Progenitor cell of endocrine pancreas (in vitro differentiated cells): ENCODE measurements at places on chromosomes 3 and 15.

- no peak for DNase-seq
These were observed 712.7 kb upstream of the LMCD1 start for GRCh38 chr3:7788881-7789280.

DNA sequence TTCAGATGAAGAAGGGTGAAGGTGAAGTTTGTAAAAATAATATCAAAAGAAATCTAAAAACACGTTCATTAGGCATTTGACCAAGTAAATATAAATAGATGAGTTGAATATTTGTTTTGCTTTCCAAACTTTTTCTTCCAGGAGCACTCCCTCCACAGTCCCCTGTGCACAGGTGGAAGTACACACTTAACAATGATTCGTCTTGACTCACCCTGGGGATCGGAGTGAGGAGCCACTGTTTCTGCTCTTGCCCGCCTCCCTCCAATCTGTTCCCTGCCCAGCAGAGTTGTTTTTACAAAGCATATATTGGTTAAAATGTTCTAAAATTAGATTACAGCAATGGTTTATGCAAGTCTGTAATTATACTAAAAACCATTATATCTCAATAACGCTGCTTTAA is 175.1 kb downstream of the PTPRG start:
- DNase-seq: no peak

GRCh38 chr3:57559526-57559925 is 3.5 kb downstream of the PDE12 start:
- no peak for DNase-seq

GRCh38 chr3:108320746-108321350 is 24.5 kb downstream of the HHLA2 start:
- no peak for DNase-seq

DNA sequence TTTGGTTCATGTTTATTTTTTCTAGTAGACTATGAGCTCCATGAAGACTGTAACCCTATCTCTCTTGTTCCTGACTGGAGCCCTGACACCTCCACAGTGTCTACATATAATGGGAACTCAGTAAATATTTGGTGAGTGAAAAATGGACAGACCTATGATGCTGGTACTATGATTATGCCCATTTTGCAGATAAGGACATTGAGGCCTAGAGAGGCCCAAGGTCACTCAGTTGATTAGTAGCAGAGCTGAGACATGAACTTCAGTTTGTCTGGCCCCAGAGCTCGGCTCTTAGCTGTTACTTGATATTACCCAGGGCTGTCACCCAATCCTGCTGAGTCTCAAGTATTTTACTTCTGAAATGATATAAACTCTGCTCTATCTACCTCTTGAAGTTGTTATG is 5.5 kb downstream of the EFCAB12 start:
- no peak for DNase-seq

DNA sequence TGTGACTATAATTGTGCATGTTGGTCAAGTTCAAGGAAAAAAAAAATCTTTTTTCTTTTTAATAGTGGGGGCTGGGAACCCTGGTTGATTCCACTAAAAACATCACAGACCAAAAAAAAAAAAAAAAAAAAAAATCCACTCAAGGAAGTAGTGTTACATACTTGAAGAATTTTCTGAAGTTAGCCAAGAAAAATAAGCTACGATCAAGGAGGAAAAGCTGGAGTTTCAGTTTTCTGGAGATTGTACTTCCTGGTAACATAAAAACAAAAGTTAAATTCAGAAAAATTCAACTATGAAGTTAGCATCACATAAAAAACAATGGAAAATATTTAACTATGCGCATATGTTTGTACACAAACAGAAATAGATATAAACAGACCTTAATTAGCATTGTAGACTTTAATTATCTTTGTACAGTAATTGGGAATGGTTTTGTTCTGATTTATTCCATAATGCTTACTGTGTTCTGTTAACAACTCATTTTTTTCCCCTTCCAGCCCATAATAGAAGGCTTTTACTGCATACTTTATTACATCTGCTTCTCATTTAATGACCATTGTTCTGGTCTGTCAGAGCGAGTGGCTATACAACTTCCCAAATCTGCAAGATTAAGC is 194.3 kb downstream of the RORA start:
- DNase-seq: no peak

DNA sequence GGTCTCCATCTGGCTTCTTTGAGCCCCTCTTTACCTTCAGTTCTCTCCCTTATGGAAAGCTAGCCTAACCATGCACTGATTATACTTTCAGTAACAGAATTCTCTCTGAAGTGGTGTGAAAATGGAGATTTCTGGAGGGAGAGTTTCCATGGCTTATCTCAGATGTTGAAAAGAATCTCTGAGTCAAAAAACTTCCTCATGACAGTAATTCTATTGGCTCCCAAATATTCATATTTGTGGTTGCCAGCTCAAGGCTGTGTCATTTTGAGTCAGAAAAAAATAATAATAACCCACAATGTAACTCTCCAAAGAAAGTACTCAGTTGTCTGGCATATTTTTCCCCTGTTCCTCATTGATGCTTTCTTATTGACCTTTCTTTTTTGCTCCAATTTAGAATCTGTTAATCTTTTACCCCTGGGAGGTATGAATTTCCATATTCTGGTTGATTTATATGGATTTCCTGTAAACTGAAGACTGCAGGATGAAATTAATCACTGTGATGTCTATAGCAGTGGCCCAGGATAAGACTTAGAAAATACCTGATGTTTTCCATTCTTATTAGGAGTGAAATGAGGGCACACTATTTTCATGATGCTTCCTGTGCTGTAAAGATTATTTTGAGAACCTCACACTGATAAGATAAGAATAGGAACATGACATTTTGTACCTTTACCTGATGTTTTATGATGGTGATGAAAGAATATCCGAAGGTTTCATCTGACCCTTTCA is 149.5 kb upstream of the EPHA3 start:
- DNase-seq: no peak

DNA sequence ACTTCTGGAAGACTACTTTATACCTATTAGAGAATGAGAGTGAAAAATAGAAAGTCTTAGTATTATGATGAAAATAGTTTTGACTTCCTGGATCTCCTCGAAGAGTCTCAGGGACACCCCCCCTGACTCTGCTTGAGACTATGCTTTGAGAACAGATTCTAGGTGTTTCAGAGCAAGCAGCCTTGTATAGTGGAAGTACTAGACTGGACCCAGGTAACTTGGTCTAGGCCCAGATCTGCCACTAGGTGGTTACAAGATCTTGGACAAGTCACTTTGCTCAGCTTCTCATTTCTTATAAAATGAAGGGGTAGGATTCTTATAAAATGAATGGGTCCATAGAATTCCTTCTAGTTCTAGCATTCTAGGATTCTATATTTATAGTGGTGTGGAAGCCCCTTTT is 9.1 kb downstream of the ABHD5 start:
- no peak for DNase-seq

GRCh38 chr3:76643623-76644304 is 396.1 kb upstream of the ROBO2 start:
- no peak for DNase-seq

- no peak for DNase-seq
These were observed 15.5 kb upstream of the ATP8B4 start for GRCh38 chr15:50134524-50135024.

DNA sequence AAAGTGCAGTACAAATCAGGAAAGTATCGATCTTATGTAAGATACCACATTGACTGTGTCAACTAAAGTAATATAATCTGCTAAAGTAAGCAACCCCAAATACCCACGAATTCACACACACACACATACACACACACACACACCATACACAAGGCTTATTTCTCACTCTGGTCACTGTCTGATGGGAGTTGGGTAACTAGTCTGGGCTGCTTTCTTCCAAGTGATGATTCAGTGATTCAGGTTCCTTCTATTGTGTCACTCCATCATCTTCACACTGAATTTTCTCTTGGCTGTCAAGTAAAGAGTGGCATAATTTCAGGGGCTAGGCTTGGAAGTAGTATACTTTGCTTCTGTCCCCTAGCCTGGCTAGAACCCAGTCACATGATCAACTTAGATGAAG is 104.8 kb upstream of the CCDC54 start:
- DNase-seq: no peak

GRCh38 chr3:100075851-100076730 is 38.2 kb downstream of the FILIP1L start:
- no peak for DNase-seq
